ENCODE measurements at places on chromosomes 6 and 20.

GRCh38 chr6:41546866-41547798 is 951 bp downstream of the FOXP4 start:
- peak; percentile 17 for DNase-seq

DNA sequence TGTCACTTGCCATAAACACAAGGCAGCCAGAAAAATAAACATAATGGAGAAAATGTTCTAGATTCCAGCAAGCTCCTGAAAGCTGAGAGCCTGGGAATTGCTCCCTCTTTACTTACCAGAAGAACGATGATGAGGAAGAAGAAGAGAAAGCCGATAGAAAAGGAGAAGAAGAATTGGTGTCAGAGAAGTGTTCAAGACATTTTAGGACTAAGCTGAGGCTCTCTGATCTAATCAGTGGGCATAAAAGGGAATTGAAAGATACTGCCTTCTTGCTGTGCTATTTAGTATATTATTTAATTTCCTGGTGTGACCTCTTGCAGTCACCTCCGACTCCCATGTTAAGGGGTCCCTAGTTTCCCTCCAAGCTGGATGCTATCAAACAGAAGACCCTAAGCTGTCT is 316.6 kb upstream of the JARID2 start:
- no peak for DNase-seq

DNA sequence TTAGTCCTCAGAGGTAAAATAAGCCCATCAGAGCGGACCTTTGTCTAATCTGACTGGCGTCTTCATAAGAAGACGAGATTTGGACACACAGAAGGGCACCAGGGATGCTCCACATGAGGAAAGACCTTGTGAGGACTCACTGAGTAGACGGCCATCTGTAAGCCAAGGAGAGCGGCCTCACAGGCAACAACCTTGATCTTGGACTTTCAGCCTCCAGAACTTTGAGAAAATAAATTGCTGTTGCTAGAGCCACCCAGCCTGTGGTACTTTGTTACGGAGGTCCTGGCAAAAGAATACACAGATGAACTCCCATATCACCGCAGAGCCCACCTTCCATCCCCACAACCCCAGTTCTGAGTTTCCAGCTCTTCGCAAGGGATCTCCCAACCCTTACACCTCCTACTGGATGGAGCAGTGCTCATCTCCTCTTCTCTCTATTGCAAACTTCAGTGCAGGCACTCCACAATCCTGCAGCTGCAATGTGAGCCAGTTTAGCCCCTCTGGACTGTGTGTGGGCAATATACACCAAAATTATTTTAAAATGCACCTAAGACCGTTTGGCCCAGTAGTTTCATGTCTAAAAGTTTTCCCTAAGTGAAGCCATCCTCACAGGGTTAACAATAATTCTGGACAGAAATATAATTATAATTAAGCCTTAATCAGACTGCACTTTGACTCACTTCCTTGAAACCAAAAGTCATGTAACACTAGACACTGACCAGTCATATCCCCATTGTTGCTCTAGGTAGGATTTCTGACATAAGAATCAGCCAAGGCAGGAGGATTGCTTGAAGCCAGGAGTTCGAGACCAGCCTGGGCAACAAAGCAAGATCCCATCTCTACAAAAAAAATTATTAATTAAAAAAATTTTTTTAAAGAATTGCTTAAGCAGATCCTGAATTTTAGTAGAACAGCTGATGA is 8.8 kb upstream of the TRIM31 start:
- DNase-seq = no peak

GRCh38 chr20:2385026-2385425 is 4.3 kb downstream of the TGM6 start:
- no peak for DNase-seq

GRCh38 chr6:144248476-144249301 is 36.4 kb upstream of the UTRN start:
- no peak for DNase-seq

DNA sequence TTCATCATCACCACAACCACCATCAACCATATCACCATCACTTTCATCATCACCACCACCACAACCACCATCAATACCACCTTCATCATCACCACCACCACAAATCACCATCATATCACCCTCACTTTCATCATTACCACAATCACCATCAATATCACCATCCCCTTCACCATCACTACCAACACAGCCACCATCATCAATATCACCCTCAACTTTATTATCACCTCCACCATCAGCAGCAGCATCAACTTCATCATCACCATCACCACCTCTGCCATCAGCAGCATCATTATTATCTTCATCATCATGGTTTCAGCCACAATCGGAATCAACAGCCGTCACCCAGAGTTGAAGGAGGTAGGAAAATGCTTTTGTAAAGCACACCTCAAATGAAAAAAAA is 225.7 kb upstream of the SULF2 start:
- DNase-seq = no peak

GRCh38 chr20:61347443-61347842 is 95.4 kb downstream of the CDH4 start:
- DNase-seq = no peak

GRCh38 chr20:7015257-7015656 is 247.8 kb downstream of the BMP2 start:
- no peak for DNase-seq

- no peak for DNase-seq
These were observed 30.7 kb downstream of the ZNF831 start for GRCh38 chr20:59194023-59194935.

GRCh38 chr6:16727996-16728395 is 33.3 kb downstream of the ATXN1 start:
- DNase-seq = no peak

- no peak for DNase-seq
These were observed 76.6 kb upstream of the PTPRK start for GRCh38 chr6:128597004-128597403.

- DNase-seq = no peak
These were observed 77.9 kb downstream of the MRPL14 start for GRCh38 chr6:44049163-44049988.

DNA sequence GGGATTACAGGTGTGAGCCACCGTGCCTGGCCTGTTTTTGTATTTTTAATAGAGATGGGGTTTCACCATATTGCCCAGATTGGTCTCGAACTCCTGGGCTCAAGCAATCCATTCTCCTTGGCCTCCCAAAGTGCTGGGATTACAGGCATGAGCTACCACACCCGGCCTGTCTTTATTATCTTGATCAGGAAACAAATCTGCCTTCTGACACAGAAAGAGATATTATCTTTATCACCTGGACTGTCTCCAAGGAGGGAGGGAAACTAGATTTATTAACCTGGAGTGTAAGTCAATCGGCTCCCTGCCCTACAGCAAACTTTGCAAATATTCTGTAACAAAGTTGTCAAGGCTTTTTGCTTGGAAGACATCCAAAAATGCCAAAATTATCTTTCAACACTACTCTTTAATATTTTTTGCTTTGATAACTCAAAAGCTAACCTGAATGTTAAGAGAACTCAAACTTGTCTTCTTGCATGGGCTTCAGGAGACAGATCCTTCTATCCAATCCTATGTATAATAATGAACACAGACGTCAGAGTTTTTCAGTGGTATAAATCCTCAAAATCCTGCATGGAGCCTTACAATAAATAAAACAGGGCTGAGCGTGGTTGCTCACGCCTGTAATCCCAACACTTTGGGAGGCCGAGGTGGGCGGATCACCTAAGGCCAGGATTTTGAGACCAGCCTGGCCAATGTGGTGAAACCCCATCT is 85.0 kb upstream of the LOC128125822 start:
- DNase-seq = no peak

DNA sequence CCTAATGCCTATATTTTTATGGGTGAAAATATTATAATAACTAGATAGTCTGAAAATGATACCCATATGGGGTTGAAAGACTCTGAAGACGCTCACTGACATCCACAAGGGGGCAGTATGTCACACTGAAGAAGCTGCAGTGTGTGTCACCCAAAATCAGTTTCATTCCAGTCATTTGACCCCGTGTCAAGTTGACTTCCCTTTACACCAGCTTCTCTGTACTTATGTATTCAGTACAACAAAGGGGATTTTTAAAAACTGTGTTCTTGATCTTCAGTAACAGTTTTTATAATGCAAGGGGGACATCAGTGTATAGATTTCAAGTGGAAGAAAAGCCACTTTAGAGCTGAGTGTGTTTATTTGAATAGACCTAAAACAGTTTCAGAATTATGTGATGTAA is 19.3 kb downstream of the FAXC start:
- peak; percentile 60 for DNase-seq

DNA sequence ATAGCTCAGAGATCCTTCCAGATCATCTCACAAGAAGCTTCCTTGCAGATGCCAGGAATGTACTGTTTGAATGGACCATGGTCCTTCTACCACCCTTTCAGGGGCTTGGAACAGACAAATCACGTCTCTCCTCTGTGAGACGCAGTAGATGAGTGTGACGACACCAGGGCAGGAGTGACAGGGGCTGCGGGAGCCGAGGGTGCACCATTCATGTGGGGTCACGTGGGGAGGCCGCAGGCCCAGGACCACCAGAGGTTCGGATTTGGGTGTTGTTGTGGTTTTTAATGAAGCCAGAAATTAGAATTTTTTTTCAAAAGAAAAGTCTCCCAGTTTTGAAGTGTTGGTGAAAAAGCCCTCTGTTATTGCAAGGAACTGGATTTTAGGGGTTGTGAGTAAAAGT is 79.2 kb downstream of the PREX1 start:
- DNase-seq = no peak

- DNase-seq = no peak
These were observed 31.3 kb upstream of the ZSCAN23 start for GRCh38 chr6:28474441-28475219.

GRCh38 chr6:130076512-130076911 is 58.1 kb downstream of the L3MBTL3 start:
- peak; percentile 7 for DNase-seq

- DNase-seq = no peak
These were observed 117.3 kb downstream of the JARID2 start for GRCh38 chr6:15363164-15363522.

GRCh38 chr6:11192167-11192566 is 40.3 kb downstream of the NEDD9 start:
- no peak for DNase-seq

GRCh38 chr20:13913572-13913971 is 76.8 kb downstream of the SEL1L2 start:
- DNase-seq = no peak

DNA sequence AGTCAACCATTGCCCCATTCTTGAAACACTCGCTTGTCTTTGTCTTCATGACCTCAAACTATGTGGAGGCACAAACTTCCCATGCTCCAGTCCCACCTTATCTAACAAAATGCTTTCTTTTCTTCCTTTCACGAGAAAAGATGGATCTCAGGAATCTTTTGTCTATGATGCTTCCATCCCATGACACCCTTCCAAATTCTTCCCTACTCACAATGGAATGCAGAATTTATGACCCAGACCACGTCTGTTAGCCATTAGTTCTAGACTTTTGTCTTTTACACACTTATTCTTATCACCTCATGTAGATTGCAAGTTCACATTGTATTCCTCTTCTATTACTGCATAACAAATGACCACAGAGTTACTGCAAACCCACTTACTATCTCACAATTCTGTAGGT is 24.2 kb upstream of the LAMP5 start:
- no peak for DNase-seq

DNA sequence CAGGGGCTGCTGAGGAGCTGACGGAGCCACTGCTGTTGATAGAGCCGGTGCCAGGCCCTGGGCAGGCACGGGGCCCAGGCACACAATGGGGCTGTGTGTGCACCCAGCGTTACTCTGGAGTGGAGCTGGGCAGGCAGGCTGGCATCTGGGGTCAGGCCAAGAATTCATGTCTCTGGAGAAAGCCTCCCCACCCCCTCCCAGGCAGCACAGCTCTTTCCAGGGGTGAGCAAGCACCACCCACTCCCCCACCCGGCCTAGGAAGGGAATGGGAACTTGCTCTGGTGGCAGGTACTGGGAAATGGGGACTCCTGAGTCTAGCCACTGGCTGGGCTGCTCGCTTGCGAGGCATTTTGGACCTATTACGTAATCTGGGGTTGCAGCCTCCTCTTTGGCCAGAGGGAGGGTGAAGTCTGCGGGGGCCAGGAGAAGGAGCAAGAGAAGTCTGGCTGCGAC is 22.7 kb downstream of the TFEB start:
- no peak for DNase-seq

GRCh38 chr6:20461576-20461975 is 59.9 kb downstream of the E2F3 start:
- no peak for DNase-seq

GRCh38 chr6:106886081-106886843 is 88.3 kb downstream of the CD24 start:
- no peak for DNase-seq

- DNase-seq = no peak
These were observed 9.9 kb downstream of the ZSWIM3 start for GRCh38 chr20:45867136-45867818.

DNA sequence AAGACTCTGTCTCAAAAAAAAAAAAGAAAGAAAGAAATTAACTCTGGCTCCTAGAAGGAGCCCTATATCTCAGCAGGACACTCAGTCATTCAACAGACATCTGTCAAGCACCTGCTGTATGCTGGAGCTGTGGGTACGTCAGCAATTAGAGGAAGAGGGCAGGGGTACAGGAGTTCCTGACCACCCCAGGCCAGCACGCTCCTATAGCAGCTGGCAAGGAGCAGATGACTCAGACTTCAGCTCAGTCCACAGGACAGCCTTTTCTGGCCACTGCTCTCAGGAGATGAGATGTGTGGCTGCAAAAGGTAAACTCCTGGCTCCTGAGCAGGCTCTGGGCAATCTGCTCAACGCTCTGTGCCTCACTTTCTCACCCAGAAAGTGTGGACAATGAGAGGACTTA is 1.7 kb upstream of the RTEL1 start:
- DNase-seq = no peak

DNA sequence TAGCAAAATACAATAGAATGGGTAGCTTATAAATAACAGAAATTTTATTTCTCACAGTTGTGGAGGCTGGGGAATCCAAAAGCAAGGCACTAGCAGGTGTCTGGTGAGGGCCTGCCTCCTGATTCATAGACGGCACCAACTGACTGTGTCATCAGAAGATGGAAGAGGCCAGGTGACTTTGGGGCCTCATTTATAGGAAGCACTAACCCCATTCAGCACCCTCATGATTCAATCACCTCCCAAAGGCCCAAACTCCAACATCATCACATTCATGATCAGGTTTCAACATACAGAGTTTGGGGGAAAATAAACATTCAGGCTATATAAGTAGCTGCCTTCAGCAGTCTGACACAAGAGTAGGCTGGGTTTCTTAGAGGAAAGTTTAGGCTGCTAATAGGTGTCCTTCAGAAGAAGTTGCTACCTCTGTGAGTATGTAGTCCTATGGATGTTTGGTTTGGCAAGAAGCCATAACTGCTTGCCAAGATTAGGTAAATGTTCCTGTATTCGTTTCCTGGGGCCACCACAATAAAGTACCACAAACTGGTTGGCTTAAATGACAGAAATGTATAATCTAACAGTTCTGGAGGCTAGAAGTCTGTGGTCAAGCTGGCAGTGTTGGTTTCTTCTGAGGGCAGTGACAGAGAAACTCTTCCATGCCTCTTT is 48.8 kb downstream of the NT5E start:
- no peak for DNase-seq

Measured in CD4-positive, alpha-beta T cell treated with Interleukin-15 for 4 hours (primary cell).